ENCODE measurements at places on chromosomes 4 and X.

- DNase-seq, result no peak
Observed at GRCh38 chr4:85910985-85911384, 436.0 kb downstream of the ARHGAP24 start.

DNA sequence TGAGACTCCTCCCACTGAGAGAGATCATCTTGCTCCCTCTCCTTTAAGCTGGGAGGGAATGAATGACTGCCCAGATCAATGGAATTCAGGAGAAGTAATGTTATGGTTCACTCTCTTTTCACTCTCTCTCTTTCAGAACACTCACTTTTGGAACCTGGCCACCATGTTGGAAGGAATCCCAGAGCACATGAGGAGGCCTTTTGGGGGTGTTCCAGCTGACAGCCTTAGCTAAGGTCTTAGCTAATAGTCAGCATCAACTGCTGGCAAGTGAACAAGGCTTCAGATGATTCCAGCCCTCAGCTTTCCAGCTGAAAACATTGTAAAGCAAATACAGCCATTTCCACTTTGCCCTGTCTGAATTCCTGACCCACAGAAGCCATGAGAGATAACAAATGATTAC lies 124.0 kb upstream of the CLNK start:
- peak; percentile 63 for DNase-seq

DNA sequence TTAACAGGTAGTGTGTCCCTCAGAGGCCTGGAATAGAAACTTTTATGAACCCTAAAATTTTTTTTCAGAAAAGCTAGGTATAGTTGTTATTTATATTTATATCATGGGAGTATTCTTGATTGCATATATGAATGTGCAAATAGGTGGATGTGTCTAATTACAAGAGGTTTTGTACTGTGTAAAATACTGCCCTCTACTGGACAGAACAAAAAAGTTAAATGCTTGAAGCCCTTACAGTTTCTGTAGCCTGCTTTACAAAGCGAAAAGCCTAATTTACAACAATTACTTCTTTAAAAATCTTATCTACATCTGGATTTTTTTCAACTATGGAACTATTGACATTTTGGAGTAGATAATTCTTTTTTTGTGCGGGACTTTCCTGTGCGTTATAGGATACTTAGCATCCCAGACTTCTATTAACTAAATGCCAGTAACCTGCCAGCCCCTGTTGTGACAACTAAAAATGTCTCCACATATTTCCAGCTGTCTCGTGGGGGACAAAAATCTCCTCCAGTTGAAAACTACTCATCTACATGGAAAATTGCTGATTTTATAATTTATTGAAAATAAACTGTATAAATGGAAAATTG lies 35.1 kb downstream of the ENPEP start:
- peak; percentile 43 for DNase-seq

- no peak for DNase-seq
Observed at GRCh38 chr4:137655302-137655701, 123.0 kb upstream of the PCDH18 start.

DNA sequence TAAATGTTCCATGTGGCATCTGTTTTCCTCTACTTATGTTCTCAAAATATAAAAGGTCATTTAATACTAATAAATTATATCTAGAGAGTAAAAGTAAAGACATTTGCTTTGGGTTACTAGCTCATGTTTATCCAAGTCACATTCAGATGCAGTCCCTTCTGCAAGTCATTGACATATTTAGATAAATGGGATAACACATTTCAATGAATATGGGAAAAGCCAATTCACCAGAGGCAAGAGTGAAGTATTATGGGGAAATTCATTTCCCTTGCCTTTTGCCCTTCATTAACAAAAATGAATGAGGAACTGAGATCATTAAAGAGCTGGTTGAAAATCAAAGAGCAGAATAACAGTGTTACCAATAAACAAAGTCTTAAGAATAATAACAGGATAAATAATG lies 306.2 kb upstream of the FSTL5 start:
- DNase-seq, result no peak

GRCh38 chr4:138870737-138871554 lies 144.6 kb upstream of the NOCT start:
- peak; percentile 84 for DNase-seq

GRCh38 chr4:120977435-120977997 lies 55.0 kb upstream of the PRDM5 start:
- no peak for DNase-seq

DNA sequence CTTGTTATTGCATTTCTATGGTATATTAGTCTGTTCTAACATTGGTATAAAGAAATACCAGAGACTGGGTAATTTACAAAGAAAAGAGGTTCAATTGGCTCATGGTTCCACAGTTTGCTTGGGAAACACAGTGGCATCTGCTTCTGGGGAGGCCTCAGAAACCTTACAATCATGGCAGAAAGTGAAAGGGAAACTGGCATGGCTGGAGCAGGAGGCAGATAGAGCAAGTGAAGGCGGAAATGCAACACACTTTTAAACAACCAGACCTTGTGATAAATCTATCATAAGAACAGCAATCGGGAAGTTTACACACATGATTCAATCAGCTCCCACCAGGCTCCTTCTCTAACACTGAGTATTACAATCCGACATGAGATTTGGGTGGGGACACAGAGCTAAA lies 346.6 kb upstream of the GNPDA2 start:
- no peak for DNase-seq

DNA sequence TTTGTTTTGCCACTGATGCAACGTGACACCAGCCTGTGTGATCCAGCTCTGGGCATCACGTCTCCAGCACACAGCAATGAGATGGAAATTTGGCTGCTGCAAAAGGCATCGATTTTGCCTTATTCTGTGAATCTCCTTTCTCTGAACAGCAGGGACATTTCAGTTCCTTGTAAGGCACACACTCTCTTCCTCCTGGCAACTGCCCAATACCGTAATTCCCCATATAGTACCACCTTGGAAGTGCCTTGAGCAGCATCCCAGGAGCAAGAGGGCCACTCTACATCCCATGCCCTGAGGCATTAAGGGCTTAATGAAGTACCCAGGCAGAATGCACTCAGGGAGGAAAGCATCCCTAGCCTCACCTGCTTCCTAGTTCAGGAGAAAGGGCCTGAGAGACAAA lies 10.5 kb upstream of the MAMLD1 start:
- DNase-seq, result no peak

GRCh38 chr4:2937146-2937857 lies 25.9 kb downstream of the NOP14 start:
- DNase-seq, result no peak

GRCh38 chr4:153153339-153153871 lies 50.8 kb upstream of the TRIM2 start:
- no peak for DNase-seq

DNA sequence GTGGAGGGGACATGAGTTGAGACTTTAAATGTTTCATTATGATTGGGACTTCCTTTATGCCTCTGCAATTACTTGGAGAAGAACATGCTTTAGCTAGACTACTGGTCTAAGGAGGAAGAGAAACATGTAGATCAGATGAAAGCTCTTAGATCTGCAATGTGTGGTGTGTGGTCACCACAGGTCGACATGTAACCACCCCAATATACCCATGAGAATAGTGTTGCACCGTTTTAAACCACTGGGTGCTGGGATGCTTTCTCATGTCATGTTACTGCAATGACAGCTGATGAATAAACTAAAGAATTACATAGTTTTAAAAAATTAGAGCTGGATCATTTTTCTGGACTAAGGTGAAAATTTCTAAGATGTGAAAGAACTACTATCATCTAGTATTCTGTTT lies 1039.7 kb downstream of the RAPGEF2 start:
- DNase-seq, result no peak

DNA sequence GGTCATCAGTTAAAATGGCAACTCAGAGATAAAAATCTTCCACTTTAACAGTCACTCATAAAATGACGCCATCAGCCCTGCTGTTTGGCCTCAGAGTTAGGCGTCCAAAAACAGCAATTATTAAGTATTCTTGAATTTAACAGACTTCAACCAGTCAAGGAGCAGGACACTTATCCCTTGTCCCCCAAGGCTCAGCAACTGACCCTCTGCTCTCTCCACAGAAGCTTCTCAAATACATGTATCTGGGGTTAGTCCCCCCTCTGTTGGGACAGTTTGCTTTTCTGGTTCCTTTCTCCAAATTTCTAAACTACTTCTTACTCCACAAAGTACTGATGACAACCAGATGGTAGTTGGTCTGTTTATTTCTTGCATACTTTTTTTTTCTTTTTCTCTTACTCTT lies 54.4 kb downstream of the SOD3 start:
- no peak for DNase-seq

GRCh38 chr4:7247521-7247920 lies 55.2 kb downstream of the SORCS2 start:
- DNase-seq, result no peak

DNA sequence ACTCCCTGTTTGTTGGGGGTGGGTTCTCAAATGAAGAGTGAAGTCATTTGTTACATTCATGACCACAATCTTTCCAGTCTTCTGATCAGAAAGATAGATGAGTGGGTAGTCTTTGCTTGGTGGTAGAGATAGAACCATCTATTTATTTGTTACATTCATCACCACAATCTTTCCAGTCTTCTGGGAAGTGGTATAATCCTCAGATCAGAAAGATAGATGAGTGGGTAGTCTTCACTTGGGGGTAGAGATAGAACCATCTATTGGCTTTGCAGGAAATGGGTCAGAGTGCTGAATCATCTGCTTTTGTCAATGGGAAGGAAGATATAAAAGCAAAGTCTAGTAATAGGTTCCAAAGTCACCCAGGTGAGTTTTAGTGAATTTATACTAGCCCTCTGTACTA lies 64.2 kb upstream of the EPGN start:
- no peak for DNase-seq

- DNase-seq, result no peak
Observed at GRCh38 chr4:102780476-102781144, 19.8 kb upstream of the MANBA start.

DNA sequence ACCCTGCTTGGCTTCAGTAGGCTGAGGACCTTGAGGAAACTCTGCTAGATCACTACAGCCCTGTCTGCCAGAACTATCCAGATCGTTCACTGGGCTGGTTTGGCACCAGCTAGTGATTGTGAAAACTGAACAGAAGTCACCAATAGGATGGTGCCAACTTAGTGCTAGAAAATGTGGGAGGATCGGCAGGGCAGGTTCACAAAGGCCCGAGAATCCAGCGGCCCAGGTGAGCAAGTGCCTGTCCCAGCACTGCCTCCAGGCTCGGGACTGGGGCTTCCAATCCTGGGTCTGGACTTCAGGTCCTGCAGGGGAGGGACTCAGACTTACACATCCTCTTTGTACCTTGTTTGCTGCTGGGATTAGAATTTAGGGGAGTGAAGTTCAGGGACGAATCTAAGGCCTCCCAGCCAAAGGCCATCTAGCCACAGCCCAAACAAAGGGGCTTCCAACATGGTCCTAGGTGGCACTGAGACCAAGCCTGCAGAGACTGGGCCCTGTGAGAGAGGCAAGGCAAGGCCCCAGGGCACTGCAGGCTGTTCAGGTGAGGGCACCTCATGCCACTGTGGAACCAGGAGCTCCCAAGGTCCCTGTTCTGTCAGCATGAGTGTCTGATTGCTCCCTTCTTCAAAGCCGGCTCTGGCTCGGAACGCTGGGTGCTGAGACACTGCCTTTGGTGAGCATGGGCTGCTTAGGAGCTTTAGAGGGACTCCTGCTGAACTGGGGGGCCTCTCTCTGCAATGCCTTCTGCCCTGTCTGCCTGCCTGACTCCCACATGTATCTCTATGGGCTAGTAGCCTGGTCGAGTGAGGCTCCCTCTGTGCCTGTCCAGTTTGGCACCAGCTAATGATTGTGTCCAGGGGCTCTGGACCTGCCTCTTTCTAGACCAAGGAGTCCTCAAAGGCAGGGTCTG lies 20.7 kb upstream of the ZNF185 start:
- no peak for DNase-seq

DNA sequence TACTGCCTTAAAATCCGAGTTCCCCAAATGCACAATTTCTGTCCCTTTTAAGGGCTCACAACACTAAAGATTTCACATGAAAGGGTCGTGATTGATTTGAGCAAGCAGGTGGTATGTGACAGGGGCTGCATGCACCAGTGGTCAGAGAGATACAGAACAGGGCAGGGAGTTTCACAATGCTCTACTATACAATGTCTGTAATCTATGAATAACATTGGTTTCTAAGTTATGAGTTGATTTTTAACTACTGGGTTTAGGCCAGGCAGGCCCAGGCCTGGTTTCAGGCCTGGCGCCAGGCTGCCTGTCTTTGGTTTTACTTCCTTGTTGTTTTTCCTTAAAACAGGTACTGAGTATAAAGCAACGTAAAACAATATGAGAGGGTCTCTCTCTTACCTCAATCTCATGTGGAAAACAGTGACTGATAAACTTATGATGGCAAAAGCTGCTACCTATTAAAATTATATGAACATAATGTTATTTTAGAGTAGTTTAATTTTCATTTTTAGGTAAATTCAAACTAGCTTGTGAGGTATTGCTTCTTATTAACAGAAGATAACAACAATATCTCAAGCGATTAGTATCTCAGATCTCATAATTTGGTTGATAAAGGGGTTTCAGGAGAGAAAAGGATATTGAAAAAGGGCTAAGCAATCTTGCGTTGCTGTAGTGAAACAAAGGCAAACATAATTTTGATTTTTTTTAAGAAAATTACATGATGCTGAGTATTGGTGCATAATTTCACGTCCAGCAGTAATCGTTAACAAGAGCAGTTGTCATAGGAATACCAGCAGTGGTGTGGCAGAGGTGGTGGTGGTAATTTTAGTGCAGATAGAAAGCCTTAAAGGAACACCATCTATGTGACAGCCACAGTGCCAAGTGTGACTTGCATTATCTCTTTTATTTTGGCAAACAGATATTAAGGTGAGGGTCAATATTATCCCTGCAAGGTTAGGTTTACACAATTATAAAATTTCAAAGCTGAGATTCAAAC lies 944.4 kb upstream of the GRID2 start:
- no peak for DNase-seq

DNA sequence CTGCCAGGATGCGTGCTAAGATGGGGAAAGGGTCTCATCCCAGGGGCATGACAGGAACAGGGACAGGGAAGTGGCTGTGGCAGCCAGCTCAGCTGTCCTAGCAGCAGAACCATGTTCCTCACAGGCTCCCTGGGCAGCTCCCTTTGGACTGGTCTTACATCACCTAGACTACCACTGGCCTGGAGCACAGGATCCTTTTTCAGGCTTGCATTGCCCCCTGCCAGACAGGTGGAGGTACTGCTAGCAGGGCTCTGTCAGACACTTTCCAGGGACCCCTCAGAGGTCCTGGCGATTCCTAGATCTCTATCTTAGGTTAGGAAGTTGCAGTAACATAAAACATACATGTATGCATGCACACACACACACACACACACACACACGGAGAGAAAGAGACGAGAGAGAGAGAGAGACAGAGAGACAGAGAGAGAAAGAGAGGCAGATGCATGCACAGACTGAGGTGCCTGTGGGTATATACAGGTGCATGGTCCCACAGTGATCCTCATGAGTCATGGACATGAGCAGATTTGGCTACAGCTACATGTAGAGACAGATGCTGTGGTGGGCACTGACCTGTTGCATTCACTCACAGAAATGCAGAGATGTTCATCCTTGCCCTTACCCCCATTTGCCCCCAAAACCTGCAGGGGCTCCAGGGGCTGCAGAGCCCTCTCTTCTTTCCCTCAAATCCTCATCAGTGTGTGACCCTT lies 63.6 kb downstream of the STARD8 start:
- no peak for DNase-seq
